Kidney (tissue), 22 donors: ENCODE measurements at places on chromosomes 2 and 18. TPM values are rescaled to one million over a fixed set of nuclear protein-coding genes. Genes with fewer than 3 reads are reported as not detected.
A peak's percentile ranks its signal among the peaks of the same experiment; 100 is the strongest.

The NR4A2 gene
- total RNA-seq, result 2.4 TPM

The PDCD1 gene
- 1.6 TPM for total RNA-seq

GRCh38 chr2:173032032-173032431 is 43.6 kb upstream of the MAP3K20 start:
- DNase-seq, result no peak
- no peak overlapping the region for H3K27ac ChIP-seq
- no peaks in the 10 kb centered on the region for H3K36me3 ChIP-seq
- H3K4me1 ChIP-seq, result no peaks in the 10 kb centered on the region

The EGR4 gene
- not detected for total RNA-seq

GRCh38 chr18:10274301-10274700 is 180.1 kb upstream of the APCDD1 start:
- H3K27ac ChIP-seq, result no peak overlapping the region
- H3K4me3 ChIP-seq, result no peak overlapping the region
- H3K36me3 ChIP-seq, result no peaks in the 10 kb centered on the region
- H3K27me3 ChIP-seq, result no peaks in the 10 kb centered on the region
- no peak for DNase-seq

The SCN3A gene
- 6.3 TPM for total RNA-seq

The FHOD3 gene
- 21.5 TPM for total RNA-seq

DNA sequence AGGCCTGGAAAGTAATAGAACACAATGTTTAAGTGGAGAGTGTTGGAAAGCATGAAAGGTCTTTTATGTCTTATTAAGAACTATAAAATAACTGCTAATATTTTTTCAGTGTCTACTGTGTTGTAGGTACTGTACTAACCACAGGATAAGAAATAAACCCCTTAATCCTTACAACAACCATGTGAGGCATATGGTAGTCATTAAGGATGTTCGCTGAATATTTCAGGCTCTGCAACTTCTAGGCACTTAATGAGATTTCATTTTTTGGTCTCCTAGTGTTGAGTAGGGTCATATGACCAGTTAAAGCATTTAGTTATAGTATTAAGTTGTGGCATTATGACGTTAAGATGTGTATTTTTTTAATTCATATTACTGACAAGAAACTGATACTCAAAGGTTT is 346.6 kb upstream of the KCNH7 start:
- no peaks in the 10 kb centered on the region for H3K36me3 ChIP-seq
- no peak overlapping the region for H3K4me3 ChIP-seq
- H3K27me3 ChIP-seq, result no peaks in the 10 kb centered on the region
- H3K27ac ChIP-seq, result no peak overlapping the region
- H3K4me1 ChIP-seq, result no peaks in the 10 kb centered on the region

The LGALSL gene
- 17.3 TPM for total RNA-seq

The KDSR gene
- 73.5 TPM for total RNA-seq

The AMER3 gene
- not detected for total RNA-seq

- no peaks in the 10 kb centered on the region for H3K27me3 ChIP-seq
- no peak overlapping the region for H3K27ac ChIP-seq
- H3K36me3 ChIP-seq, result no peaks in the 10 kb centered on the region
- no peaks in the 10 kb centered on the region for H3K4me1 ChIP-seq
- no peak overlapping the region for H3K4me3 ChIP-seq
These were observed 308.1 kb upstream of the CYRIA start for GRCh38 chr2:16973586-16974286.

The CASP8 gene
- 35.3 TPM for total RNA-seq

DNA sequence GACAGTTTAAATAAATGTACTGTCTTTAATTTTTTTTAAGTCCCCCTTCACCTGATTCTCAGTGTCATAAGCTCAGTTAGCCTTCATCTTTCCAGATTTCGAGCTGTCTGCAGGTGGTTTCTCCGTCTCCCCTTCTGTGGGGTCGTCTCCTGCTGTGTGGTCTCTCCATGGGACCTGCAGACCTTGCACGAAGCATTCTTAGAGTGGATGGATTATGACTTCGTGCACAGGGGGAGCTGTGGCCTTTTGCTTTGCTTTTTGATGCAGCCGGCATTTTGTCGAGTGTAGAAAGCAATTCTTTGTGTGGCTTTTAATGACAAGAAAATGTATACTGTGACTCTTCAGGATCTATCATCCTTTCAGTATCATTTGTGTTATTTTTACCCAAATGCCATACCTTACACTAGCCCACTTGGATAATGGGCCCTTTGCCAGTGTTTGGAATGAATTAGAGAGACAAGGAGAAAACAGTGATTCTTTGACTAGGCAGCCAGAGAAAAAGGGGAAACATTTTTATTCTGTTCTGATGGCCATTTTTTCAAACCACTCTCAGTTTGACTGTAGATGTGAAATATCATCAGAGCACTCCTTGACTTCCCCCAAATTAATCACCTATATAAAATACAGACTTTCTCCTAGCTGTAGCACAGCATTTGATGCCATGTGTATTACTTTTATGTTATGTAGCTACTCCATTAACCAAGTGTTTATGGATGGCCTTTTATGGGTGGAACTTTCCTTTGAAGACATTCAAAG is 54.3 kb downstream of the ITGA6 start:
- H3K27ac ChIP-seq, result no peak overlapping the region
- no peak for DNase-seq
- peaks cover 2% of the 10 kb centered on the region for H3K4me1 ChIP-seq
- no peak overlapping the region for H3K4me3 ChIP-seq
- peaks cover 46% of the 10 kb centered on the region for H3K36me3 ChIP-seq

- no peaks in the 10 kb centered on the region for H3K4me1 ChIP-seq
- H3K36me3 ChIP-seq, result no peaks in the 10 kb centered on the region
- no peak overlapping the region for H3K4me3 ChIP-seq
- H3K27ac ChIP-seq, result no peak overlapping the region
- H3K27me3 ChIP-seq, result no peaks in the 10 kb centered on the region
These were observed 295.8 kb upstream of the ZNF804A start for GRCh38 chr2:184302506-184302905.

DNA sequence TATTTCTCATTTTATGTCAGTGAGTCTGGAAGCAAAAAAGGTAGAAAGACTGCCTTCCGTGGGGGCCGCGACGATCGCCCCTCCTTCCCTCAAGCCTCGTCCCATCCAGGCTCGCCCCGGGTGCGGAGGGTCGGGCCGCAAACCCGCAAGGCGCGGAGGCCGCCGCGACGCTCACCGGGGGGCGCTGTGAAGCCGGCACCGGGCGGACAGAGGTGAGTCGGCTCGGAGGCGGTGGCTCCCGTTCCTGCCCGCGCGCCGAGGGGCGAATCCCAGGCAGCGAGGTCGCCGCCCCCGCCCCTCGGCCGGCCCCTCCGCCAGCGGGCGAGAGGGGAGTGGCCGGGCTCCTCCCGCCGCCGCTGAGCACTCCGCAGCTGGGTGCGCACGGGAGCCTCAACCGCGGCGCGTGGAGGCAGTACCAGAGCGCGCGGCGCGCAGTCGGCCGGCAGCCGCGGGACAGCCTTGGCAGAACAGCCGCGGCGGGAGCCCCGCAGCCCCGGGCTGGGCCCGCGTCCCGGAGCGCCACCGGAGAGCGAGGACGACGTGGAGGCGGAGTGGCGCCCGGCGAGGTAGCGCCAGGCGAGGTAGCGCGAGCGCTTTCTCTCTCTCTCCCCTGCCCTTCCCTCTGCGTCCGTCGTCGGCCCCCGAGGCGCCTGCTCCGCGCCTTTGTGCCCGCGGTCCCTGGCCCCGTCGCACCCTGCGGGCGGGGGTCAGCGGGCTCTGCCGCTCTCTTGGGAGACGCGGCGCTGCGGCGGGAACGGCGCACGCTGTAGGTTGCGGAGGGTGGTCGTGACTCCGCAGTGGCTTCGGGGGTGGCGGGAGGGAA is at the start of gene MYO1B:
Gene MYO1B (plus strand): TSS at position 359 of the 823 bp plus-strand sequence. CDS start 31,492 bp downstream, outside the sequence.
- peak within 1 kb of the TSS; percentile 82 for H3K4me3 ChIP-seq
- no peaks in the 10 kb centered on the region for H3K27me3 ChIP-seq
- H3K4me1 ChIP-seq, result peaks cover 4% of the 10 kb centered on the region
- H3K27ac ChIP-seq, result peak within 1 kb of the TSS; percentile 88
- peak; percentile 89 for DNase-seq
- no peaks in the 10 kb centered on the region for H3K36me3 ChIP-seq

DNA sequence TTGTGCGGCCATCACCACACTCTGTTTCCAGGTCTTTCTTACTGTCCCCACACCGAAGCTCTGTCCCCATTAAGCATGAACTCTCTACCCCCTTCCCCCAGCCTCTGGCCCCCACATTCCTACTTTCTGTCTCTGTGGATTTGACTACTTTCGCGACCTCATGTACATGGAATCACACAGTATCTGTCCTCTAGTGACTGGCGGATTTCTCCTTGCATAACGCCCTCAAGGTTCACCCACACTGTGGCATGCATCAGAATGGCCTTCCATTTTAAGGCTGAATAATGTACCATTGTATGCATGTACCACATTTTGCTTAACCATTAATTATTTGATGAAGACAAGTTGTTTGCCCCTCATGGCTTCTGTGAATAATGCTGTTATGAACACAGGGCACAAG is 467.6 kb upstream of the HS6ST1 start:
- H3K4me1 ChIP-seq, result no peaks in the 10 kb centered on the region
- H3K27ac ChIP-seq, result no peak overlapping the region
- no peak for DNase-seq

DNA sequence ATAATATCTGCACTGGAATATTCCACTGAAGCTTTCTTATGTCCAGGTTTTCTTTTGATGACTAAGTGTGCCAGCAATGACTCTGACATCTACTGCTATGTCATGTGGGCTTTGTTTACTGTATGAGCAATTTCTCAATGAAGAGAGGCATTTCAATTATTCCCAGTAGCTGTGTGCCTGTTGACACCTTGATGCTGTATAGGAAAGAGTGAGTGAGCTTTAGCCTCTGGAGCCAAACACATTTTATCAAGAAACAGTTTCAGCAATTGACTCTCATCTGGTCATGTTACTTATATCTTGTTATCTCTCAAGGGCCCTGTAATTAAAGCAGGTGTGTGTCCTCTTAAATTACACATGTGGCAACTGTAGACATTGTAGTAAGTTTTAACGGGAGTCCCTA is 493.2 kb upstream of the FANCL start:
- H3K27ac ChIP-seq, result no peak overlapping the region
- H3K27me3 ChIP-seq, result no peaks in the 10 kb centered on the region
- no peak for DNase-seq
- no peaks in the 10 kb centered on the region for H3K4me1 ChIP-seq

GRCh38 chr2:175877845-175878544 is 124.1 kb downstream of the LNPK start:
- no peak overlapping the region for H3K4me3 ChIP-seq
- H3K4me1 ChIP-seq, result no peaks in the 10 kb centered on the region
- no peak for DNase-seq
